Astrocyte (in vitro differentiated cells and primary cell): ENCODE measurements at places on chromosomes 7 and 10. TPM values are rescaled to one million over a fixed set of nuclear protein-coding genes. Genes with fewer than 3 reads are reported as not detected.
A peak's percentile ranks its signal among the peaks of the same experiment; 100 is the strongest.

GATA3 gene
- total RNA-seq, result 11.8 and 17.6 TPM in 2 replicates

GRCh38 chr10:126022841-126023240 is 126.5 kb downstream of the FANK1 start:
- no peak overlapping the region for H3K4me3 ChIP-seq
- peaks cover 30% of the 10 kb centered on the region for H3K36me3 ChIP-seq
- H3K4me1 ChIP-seq, result peaks cover 5% of the 10 kb centered on the region
- H3K27ac ChIP-seq, result no peak overlapping the region

- no peaks in the 10 kb centered on the region for H3K27me3 ChIP-seq
- H3K4me1 ChIP-seq, result no peaks in the 10 kb centered on the region
- no peak for DNase-seq
Observed at GRCh38 chr7:11655163-11655562, 176.8 kb downstream of the THSD7A start.

GRCh38 chr7:112495810-112496462 is 15.1 kb downstream of the LSMEM1 start:
- peak; percentile 36 for DNase-seq
- H3K4me1 ChIP-seq, result no peaks in the 10 kb centered on the region
- peaks cover 8% of the 10 kb centered on the region for H3K27me3 ChIP-seq
- no peak overlapping the region for H3K27ac ChIP-seq
- no peaks in the 10 kb centered on the region for H3K36me3 ChIP-seq

DNA sequence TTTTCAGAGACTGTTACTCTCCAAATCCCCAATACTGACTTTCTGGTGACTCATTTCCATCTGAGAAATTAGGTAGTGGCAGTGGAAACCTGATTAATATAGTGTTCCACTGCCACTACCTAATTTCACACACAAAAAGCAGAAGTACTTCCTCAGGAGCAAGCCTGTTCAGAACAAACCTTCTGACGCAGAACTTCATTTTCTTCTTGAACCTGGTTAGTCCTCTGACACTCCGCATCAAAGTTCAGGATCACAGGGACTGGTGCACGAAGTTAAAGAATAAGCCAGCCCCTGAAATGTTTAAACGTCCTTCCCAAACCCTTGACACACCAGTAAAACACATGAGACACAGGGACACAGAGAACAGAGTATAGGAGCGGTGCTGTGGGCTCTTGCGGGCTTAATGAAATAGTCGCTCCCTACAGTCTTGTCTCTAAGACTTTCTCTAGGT is 4.4 kb downstream of the WDR91 start:
- no peak overlapping the region for H3K27ac ChIP-seq
- H3K4me3 ChIP-seq, result no peak overlapping the region
- no peak for DNase-seq
- no peaks in the 10 kb centered on the region for H3K27me3 ChIP-seq
- H3K36me3 ChIP-seq, result peaks cover 5% of the 10 kb centered on the region

DNA sequence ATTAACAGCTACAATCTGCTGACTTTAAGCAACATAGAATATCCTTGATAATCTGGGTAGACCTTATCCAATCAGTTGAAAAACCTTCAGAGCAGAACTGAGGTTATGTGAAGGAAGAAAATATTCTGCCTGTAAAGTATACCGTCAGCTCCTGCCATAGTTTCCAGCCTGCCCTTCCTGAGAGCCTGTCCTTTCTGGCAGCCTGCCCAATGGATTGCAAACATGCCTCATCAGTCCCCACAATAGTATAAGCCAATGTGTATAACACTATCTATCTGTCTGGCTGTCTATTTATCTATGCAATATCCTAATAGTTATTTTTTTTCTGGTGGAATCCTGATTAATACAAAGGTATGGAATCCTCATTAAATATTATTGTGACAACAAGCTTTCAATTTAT is 489.2 kb upstream of the KCND2 start:
- no peaks in the 10 kb centered on the region for H3K27me3 ChIP-seq
- peak; percentile 35 for DNase-seq
- no peaks in the 10 kb centered on the region for H3K36me3 ChIP-seq
- no peak overlapping the region for H3K27ac ChIP-seq

GRCh38 chr10:82288461-82288881 is 413.5 kb downstream of the NRG3 start:
- no peak overlapping the region for H3K27ac ChIP-seq
- no peaks in the 10 kb centered on the region for H3K4me1 ChIP-seq
- H3K36me3 ChIP-seq, result no peaks in the 10 kb centered on the region
- no peak overlapping the region for H3K4me3 ChIP-seq

- no peak overlapping the region for H3K27ac ChIP-seq
- peak overlapping the region; percentile 68 for H3K4me3 ChIP-seq
- H3K4me1 ChIP-seq, result peaks cover 14% of the 10 kb centered on the region
- peaks cover 52% of the 10 kb centered on the region for H3K27me3 ChIP-seq
Observed at GRCh38 chr7:127251465-127252376, 1.0 kb downstream of the GRM8 start.

PITRM1 gene
- 80.4 and 81.3 TPM in 2 replicates for total RNA-seq

- no peaks in the 10 kb centered on the region for H3K36me3 ChIP-seq
- DNase-seq, result no peak
- peak overlapping the region; percentile 93 for H3K27ac ChIP-seq
- H3K27me3 ChIP-seq, result no peaks in the 10 kb centered on the region
Observed at GRCh38 chr7:123557016-123557397, 611 bp downstream of the NDUFA5 start.

GRCh38 chr7:117995850-117996650 is 122.8 kb upstream of the CTTNBP2 start:
- DNase-seq, result peak; percentile 14
- no peak overlapping the region for H3K4me3 ChIP-seq
- no peak overlapping the region for H3K27ac ChIP-seq
- no peaks in the 10 kb centered on the region for H3K36me3 ChIP-seq
- H3K4me1 ChIP-seq, result peaks cover 8% of the 10 kb centered on the region

DNA sequence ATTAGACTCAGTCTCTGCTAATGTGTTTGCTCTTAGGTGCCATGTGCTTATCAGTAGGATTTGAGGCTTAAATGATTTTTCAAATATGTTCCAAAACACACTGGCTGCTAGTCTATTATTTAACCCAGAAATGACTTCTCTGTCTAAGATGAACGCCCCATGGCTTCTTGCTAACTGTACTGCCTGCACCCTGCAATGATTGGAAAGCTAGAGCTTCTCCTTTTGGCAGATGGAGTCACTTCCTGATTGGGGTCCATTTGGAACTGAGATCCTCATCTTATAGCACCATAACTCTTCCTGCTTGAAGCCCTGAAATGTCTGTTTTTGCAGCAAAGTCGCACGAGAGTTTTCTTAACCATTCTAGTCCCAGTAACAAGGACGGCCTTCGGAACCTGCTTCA is 186.5 kb upstream of the ADO start:
- DNase-seq, result no peak
- no peak overlapping the region for H3K4me3 ChIP-seq
- H3K4me1 ChIP-seq, result peaks cover 18% of the 10 kb centered on the region
- no peaks in the 10 kb centered on the region for H3K36me3 ChIP-seq
- no peaks in the 10 kb centered on the region for H3K27me3 ChIP-seq

GRCh38 chr10:24848195-24848594 is 104.2 kb downstream of the PRTFDC1 start:
- peaks cover 32% of the 10 kb centered on the region for H3K4me1 ChIP-seq
- H3K4me3 ChIP-seq, result no peak overlapping the region
- H3K27me3 ChIP-seq, result no peaks in the 10 kb centered on the region

DNA sequence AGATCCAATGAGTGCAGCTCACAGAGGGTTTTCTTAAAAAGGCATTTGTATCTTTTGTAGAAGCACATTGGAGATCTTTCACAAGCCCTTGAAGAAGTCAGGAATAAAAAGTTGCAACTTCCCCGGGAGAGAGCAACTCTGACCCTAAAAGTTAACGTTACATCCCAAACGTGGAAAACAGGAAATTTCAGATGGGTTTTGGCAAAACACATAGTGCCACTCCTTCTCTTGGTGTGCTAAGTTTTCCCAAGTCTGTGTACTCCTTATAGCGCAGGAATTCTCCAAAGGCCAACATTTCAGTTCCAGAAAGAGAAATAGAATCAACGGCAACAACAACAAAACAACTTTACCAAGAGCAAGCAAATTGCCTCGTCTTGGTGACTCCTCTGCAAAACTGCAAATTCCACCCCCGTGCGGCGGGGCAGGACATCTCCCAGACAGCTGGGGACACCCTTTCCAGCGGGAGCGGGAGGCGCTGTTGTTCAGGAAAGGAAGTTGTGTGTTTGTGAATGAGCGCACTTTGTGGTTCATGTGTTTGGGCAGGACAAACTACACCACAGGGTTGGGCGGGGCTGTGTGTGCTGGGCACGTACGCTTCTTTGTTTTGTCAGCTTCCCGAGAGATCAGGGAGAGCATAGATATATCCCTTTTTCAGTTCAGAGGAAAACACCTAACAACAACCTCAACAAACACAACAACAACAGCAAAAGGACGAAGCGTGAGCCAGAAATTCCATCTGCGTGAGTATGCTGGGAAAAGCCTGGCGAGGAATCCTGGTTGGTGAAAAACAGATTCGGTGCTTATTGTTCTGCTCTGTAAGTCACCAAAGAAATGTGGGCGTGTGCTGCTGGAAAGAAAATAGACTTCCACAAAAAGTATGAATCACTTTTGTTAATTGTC is 294.7 kb upstream of the PITRM1 start:
- H3K4me3 ChIP-seq, result peak overlapping the region; percentile 37
- H3K27me3 ChIP-seq, result no peaks in the 10 kb centered on the region
- peak; percentile 99 for DNase-seq

SLC18A3 gene
- 1.0 and 4.6 TPM in 2 replicates for total RNA-seq

GHRHR gene
- not detected in 2 replicates for total RNA-seq

DNA sequence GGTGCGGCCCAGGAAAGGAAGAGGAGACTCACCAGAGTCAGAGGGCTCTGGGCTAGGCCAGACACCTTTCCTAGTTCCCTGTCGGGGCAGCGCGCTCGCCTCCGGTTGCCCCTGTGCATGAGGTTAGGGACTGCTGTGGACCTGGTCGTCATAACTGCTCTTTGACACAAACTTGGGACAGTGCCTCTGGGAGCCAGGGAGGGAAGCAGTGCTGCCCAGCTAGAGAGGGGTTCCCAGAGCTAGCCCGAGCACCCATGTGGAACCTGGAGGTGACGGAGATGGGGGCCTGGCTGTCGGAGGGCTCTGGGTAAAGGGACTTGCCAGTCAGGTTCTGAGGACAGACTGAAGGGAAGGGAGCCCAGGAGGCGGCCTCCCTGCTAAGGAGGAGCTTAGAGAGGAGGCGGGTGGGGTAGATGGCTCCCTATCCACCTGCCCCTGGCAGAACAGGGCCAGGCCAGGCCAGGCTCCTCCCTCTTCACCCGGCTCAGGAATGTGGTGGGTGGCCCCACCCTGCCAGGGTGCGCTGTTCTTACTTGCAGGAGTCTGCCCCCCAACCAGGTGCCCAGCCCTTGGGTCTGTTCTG is 29.7 kb downstream of the AGAP3 start:
- H3K27ac ChIP-seq, result no peak overlapping the region
- H3K4me3 ChIP-seq, result peak overlapping the region; percentile 44
- no peaks in the 10 kb centered on the region for H3K36me3 ChIP-seq
- no peaks in the 10 kb centered on the region for H3K27me3 ChIP-seq
- DNase-seq, result no peak

GRCh38 chr7:25381818-25382589 is 153.7 kb upstream of the NPVF start:
- no peak overlapping the region for H3K4me3 ChIP-seq
- H3K27ac ChIP-seq, result no peak overlapping the region
- no peak for DNase-seq

MACC1 gene
- 0.19 and 2.0 TPM in 2 replicates for total RNA-seq

- H3K4me3 ChIP-seq, result no peak overlapping the region
- H3K27me3 ChIP-seq, result peaks cover 21% of the 10 kb centered on the region
- peak; percentile 92 for DNase-seq
- H3K4me1 ChIP-seq, result peaks cover 18% of the 10 kb centered on the region
Observed at GRCh38 chr10:124063750-124064603, 29.4 kb downstream of the CHST15 start.

- H3K4me1 ChIP-seq, result no peaks in the 10 kb centered on the region
- no peak overlapping the region for H3K27ac ChIP-seq
- no peak overlapping the region for H3K4me3 ChIP-seq
- DNase-seq, result no peak
Observed at GRCh38 chr7:100911484-100911883, 15.8 kb upstream of the ACHE start.

GRCh38 chr7:73829921-73830680 is 695 bp upstream of the CLDN4 start:
- no peak for DNase-seq
- H3K4me1 ChIP-seq, result peaks cover 12% of the 10 kb centered on the region
- no peak overlapping the region for H3K4me3 ChIP-seq
- H3K27ac ChIP-seq, result no peak overlapping the region
- no peaks in the 10 kb centered on the region for H3K27me3 ChIP-seq

- no peaks in the 10 kb centered on the region for H3K27me3 ChIP-seq
- DNase-seq, result no peak
- H3K36me3 ChIP-seq, result no peaks in the 10 kb centered on the region
Observed at GRCh38 chr7:117755136-117755535, 118.1 kb downstream of the CTTNBP2 start.

- DNase-seq, result peak; percentile 89
- H3K4me1 ChIP-seq, result peaks cover 52% of the 10 kb centered on the region
- H3K36me3 ChIP-seq, result no peaks in the 10 kb centered on the region
- H3K27me3 ChIP-seq, result no peaks in the 10 kb centered on the region
Observed at GRCh38 chr10:29807163-29807806, 172.5 kb upstream of the SVIL start.

DNA sequence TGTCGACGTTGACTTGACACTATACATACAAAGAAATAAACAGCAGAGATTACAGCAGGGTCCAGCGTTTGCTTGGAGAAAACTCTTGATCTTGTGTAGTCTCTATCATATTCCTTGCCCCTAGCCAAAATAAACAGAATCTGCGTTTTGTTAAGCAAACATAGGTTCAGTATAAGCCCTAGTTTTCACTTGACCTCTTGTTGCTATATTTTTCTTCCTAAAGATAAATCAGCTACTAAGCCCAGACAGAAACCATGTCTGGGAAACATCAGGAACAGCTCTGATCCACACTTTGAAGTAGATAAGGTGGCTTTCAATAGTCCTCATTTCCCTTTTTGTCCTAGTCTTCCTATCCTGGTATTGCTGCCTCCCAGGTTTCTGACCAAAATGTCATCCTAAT is 328.2 kb upstream of the MAGI2 start:
- no peaks in the 10 kb centered on the region for H3K36me3 ChIP-seq
- H3K27ac ChIP-seq, result no peak overlapping the region
- no peak for DNase-seq
- H3K4me3 ChIP-seq, result no peak overlapping the region

- H3K36me3 ChIP-seq, result no peaks in the 10 kb centered on the region
- H3K4me1 ChIP-seq, result peaks cover 41% of the 10 kb centered on the region
- H3K27me3 ChIP-seq, result no peaks in the 10 kb centered on the region
- peak overlapping the region; percentile 78 for H3K27ac ChIP-seq
Observed at GRCh38 chr7:22569586-22570321, 69.8 kb upstream of the STEAP1B start.
